Right lung (tissue), 10 donors: ENCODE measurements at places on chromosomes 1 and 21.

GRCh38 chr1:97461782-97462181, 459.1 kb downstream of the DPYD start:
- no peak for DNase-seq

GRCh38 chr1:203593723-203594122, 32.9 kb upstream of the ATP2B4 start:
- DNase-seq: no peak

DNA sequence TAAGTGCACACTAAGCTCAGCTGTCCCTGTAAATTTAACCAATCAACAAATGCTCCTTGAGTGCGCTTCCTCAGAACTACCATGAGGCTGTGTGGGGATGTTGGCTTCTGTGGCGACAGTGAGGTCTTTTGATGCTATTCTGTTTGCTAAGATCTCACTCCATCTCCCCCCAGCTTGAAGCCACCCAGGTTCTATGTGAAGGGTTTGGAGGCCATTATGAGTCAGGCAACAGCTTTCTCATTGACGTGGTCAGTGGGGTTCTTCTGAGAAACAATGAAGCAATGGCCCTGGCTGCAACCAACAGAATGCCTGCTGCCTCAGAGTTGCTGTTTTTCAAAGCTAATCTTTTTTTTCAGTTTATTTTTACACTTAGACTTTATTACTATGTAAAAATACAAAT, 205.5 kb downstream of the PTBP2 start:
- no peak for DNase-seq

DNA sequence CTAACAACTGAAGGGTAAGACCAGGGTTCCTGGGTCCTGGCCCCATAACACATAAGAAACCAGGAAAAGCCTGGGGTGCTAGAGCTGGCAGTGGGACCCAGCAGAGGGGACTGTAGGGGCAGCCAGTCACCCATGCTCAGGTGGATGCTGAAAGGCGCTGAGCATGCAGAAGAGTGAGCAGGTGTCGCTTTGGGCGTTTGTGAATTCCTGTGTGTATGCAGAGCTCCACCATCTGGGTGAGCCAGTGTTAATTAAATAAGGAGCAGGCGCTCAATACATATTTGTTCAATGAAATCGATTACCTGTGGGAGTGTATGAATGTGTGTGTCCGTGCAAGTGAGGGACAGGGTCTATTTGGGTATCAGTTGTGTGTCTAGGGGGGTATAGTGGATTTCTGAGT, 499 bp downstream of the C1QA start:
- no peak for DNase-seq

GRCh38 chr1:156816561-156817328, at the start of gene SH2D2A:
Gene SH2D2A (minus strand): TSS chr1:156816848. CDS start chr1:156816708, 140 bp downstream.
- DNase-seq: no peak

- DNase-seq: no peak
These were observed 5.7 kb downstream of the DNAJC11 start for GRCh38 chr1:6695868-6696267.

DNA sequence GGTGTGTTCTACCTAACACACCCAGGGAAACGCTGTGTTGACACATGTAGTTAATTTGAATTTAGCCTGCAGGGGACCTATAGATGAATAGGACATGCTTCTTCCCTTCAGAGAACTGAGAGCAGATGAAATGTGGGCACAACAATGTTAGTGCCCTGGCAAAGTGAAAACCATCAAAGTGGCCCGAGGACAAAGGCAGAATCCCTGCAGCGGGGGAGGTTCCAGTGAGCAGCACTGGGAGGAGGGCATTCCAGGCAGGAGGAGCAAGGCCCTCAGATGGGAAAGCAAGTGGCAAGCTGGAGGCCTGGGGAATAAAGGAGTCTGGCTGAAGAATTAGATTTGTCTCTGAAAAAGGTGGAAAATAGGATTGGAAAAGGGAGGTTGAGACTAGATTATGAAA, 37.2 kb downstream of the C1orf94 start:
- no peak for DNase-seq

- no peak for DNase-seq
These were observed 33.0 kb downstream of the CACHD1 start for GRCh38 chr1:64502931-64503330.

GRCh38 chr1:3169665-3170356, 100.8 kb downstream of the PRDM16 start:
- DNase-seq: no peak

DNA sequence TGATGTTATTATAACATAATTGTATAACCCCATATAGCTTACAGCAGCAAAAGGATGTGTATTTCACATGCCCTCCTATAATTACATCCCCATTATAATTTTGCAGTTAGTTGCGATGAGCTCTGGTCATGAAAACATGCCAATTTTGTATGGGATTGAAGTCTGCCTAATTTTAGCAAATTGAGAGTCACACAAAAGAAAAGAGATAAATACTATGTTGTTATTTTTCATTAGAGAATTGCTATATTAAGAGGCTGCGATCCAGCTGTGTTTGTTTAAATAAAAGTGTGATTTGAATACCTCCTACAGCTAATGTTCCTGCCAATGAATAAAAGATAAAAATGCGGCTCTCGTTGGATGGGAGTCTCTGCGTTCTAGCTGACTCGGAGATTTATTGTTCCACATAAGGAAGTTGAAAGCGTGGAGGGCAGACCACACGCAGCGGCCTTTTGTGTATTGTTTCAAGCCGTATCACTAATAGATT, 461.0 kb upstream of the NFIA start:
- DNase-seq: peak; percentile 72
